CD4-positive, alpha-beta T cell treated with Interleukin-6 for 4 hours (primary cell): ENCODE measurements at places on chromosomes 2 and 18.

DNA sequence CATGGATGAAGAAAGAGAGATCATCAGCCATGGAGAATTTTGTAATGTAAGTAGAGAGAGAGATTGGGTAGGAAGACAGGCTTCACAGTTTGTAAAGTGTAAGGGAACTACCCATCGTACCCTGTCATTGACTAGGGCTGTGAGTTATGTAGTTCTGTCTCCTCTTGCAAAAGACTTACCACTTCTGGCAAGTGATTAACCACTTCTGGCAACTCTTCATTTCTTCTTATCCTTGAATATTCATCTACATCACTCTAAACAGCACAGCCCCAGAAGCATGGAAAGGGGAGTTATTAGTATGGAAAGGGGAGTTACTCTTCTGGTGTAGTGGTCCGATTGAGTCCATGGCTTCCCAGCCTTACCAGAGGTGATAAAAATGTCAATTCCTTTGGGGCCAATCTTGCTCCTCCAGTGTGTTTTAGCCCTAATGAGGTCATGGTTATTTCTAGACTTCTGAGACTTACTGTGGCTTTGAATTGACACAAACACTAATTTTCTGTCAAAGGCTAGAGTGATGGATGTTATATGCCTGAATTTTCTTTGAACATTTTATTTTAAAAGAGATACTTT, 52.0 kb downstream of the STAT1 start:
- no peak for DNase-seq

GRCh38 chr2:235383272-235383843, 110.5 kb upstream of the AGAP1 start:
- DNase-seq, result no peak

DNA sequence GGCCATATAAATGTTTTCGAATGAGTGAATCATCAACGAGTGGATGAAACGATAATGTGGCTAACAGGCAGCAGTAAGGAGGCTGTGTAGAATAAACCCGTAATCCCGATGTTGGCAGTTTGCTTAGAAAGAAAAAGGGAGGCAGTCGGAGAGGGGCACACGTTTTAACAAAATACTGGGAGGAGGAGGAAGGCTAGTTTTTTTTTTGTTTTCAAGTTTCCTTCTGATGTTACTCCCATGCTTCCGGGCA, 476 bp upstream of the MSH2 start:
- no peak for DNase-seq

DNA sequence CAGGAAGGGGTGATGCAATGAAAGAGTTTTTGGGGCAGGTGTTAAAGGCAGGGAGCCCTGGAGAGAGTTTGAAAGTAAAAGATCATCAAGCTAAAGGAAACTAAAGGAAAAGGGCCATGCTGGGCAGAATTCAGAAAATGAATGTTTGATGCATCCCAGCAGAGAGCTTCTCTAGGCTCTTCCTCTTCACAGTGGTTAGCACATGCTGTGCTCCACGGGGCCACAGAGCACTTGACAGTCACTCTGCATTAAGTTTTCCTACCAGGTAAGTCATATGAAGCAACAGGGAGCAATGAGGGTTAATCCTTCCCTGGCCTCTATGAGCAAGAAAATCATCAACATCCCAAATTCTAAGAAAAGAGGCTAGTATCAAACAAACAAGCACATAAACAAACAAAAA, 895.2 kb downstream of the TRIB2 start:
- DNase-seq, result no peak

GRCh38 chr2:118061135-118061955, 26.9 kb upstream of the INSIG2 start:
- no peak for DNase-seq

GRCh38 chr2:239594019-239594771, 193.4 kb upstream of the HDAC4 start:
- DNase-seq, result no peak

DNA sequence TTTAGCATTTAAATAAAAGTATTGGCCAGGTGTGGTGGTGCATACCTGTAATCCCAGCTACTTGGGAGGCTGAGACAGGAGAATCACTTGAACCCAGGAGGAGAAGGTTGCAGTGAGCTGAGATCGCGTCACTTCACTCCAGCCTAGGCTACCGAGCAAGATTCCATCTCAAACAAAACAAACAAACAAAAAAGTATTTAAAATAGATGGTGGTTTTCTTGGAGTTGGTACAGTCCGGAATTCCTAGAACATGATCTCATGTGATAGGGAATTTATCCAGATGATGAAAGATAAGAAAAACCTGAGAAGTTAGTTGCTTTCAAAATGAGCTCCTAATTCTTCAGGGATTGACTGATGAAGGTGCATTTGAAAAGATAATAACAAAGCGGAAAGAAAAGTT, 62.0 kb downstream of the BIRC6 start:
- no peak for DNase-seq

- no peak for DNase-seq
Measured at GRCh38 chr18:44736664-44737380, 56.1 kb downstream of the SETBP1 start.

DNA sequence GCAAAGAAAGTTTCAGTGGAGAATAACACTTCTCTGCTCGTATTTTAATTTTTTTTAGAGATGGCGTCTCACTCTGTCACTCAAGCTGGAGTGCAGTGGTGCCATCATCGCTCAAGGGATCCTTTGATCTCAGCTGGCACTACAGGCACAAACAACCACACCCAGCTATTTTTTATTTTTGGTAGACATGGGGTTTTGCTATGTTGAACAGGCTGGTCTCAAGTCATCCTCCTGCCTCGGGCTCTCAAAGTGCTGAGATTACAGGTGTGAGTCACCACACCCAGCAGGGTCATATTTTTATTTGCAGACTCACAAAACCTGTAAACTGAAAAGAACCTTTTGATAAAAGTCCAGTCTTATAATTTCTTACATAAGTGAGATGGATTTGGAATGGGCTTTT, 2.6 kb downstream of the TRAK2 start:
- peak; percentile 58 for DNase-seq

DNA sequence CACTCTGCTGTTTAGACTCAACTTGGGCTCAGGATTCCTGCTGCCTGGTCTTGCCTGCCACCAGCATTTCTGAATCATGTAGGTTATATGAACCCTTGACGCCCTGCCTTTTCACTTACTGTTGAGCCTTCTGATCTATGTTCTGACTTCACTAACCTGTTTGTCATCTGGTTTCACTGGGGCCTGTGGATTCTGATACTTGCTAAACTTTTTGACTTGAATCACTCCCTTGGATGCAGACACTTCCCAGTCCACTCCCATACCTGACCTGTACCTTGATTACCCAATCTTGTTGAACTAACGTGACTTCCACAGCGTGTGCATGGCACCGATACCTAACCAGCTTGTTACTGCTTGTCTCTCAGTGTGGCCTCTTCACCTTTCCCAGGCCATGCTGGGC, 35.6 kb upstream of the SPAG16 start:
- no peak for DNase-seq

DNA sequence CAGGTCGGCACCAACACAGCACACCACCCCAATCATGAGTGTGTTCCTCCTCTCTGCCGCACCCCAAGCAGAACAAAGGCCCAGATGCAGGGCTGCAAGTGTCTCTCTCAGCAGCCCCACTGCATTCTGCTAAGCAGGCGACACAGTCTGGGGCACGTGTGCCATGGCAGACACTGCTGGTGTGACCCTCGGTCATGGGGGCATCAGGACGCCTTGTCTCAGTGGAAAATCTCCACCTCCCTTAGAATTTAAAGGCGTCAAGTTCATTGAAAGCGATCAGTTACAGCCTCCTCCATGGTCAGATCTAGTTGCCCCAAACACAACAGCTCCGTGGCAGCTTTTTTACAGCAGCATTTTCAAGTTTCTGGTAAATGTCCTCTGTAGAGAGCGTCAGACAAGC, 57.2 kb downstream of the ADNP2 start:
- no peak for DNase-seq

DNA sequence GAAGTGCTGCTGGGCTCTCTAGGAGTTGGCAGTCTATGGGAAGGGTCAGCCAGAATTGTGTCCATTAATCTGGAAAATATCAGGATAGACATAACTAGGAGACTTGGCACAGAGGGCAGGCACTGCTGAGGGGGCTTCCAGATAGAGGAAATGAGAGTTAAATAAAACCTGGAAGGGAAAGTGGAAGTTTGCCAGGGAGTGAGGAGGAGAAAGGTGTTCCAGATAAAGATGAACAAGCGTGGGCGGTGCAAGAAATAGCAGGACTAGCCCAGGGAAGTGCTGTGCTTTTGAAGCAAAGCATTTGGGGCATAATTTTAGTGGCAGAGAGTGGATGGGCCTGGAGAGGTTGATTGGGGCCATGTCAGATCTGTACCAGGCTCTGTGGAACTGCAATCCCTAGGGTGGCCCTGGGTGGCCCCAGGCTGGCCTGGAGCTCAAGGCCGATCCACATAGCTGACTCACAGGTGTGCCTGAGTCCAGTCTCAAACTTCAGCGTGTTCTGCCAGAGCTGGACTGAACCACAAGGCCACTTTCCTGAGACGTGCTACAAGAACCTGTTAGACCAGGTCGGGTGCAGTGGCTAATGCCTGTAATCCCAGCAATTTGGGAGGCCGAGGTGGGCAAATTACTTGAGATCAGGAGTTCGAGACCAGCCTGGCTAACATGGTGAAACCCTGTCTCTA, 26.9 kb downstream of the GALM start:
- no peak for DNase-seq

DNA sequence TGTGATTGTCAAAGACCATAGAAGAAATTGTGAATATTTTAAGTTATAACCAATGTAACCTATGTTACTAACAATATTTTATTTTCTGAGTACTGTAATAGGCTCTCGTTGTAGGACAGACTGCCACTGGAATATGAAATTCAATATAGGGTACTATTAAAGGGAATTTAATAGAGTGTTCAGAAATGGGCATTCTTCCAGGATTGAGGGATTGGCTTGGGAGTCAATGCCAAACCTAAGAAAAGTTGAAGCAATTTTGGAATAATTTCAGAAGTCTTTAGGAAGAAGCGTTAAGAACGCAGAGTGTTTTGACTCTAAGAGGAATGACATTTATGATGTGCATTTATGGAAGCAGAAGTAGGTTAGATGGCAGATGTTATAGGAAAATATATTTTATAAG, 79.0 kb downstream of the ACVR2A start:
- DNase-seq, result no peak

DNA sequence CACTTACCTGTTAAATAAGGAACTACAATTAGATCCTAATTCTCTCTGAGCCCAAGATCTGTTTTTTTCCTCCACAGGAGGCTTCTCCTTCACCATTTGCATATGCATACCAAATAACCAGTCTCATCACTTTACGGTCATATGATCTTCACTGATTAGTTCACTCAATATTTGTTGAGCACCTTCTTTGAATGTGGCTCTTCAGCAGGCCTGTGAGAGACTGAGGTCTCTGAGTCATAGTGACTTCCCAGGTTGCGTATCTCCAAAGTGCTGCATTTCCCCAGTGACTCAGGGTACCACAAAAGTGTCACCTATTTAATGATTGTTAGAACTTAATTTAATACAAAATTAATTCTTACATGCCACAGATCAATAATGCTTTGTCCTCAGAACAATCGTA, 108.8 kb upstream of the TRIB2 start:
- DNase-seq, result no peak

DNA sequence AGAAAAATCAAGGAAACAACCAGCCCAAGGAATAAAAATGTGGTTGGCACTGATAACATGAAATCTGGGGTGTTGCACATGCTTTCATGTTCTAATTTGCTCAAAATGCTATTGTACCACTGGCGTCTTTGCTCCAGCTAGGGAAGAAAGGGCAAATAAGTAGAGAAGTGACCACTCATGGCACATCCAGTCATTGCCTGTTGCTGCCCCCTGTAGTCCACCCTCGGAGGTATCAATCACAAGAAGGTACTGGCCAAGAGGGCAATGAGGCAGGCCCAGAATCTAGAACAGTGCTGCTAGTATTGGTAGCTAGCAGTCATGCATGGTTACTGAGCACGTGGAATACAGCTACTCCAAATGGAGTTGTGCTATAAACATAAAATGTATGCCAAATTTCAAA, 213.4 kb downstream of the CDCA7 start:
- no peak for DNase-seq

GRCh38 chr2:176177580-176178037, 10.9 kb upstream of the HOXD1 start:
- no peak for DNase-seq

GRCh38 chr2:138454761-138455160, 46.8 kb upstream of the SPOPL start:
- no peak for DNase-seq

DNA sequence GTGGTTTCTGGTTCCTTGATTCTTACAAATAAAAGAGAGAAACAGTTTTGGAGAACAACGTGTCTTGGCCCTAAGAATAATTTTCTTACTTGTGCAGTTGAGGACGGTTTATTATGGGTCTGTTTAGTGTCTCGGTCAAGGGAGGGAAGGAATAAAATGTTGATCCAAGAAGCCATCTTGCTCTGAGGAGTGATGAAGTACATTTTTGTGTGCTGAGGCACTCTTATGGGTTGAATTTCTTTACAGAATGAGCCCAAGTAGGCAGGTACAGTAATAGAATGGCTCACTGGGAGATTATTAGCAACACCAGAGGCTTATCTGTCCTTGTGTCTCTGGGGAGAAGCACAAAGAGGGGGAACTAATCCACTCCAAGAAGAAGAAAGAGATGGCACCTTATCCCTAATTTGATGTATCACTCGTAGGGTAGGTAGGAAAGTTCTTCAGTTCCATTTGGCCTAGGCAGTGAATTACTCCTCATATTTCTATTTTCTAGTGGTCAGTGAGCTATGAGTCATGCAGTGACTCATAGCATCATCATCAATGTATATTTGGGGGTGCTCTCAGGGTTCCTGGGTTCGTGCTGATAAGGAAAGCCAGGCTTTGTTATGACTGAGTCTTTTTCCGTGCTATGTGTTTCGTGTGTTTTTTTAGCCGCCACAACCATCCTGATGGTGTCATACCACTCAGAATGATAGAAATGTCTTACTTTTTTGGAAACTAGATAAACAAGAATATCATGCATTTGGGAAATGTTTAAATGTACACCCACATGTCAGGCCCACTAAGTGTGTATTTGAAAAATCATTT, 250.1 kb upstream of the CTAGE1 start:
- no peak for DNase-seq

- DNase-seq, result no peak
Measured at GRCh38 chr2:205411558-205411957, 270.7 kb upstream of the NRP2 start.

DNA sequence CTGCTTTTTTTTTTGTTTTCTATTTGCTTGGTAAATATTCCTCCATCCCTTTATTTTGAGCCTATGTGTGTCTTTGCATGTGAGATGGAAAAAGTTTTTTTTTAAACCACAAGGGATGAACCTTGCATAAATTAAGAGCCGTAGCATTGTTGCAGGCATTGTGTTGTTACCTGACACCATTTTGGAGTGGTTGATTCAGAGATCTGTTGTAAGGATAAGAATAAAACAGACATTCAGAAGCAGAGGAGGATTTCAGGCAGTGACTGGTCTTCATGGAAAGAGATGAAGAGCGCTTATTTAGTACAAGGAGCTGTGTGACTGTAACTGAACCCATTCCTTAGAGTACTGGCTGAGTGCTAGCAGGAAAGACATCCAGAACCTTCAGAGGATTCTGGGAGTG, 101.2 kb downstream of the LTBP1 start:
- DNase-seq, result no peak

- DNase-seq, result no peak
Measured at GRCh38 chr2:49070716-49071115, 83.6 kb downstream of the FSHR start.
